ENCODE measurements at places on chromosomes 16 and 17. TPM values are rescaled to one million over a fixed set of nuclear protein-coding genes. Genes with fewer than 3 reads are reported as not detected.

DNA sequence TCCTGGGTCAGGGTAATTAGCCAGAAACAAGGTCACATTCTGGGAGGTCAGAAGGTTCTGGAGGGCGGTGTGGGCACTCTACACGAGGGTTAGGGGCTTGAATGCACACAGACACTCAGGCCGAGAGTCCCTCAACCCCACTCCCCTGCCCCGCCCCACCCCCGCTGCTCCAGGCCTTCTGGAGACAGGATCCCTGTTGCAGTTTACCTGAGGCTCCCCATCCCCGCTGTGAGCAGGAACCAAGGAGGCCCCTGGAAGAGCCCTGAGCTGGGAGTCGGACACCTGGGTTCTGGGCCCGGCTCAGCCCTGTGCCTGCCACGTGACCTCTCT is 4.4 kb upstream of the ACTG1 start:
- H3K27ac ChIP-seq = peak overlapping the region; percentile 5
- DNase-seq = no peak
- H3K4me3 ChIP-seq = no peak overlapping the region

DNA sequence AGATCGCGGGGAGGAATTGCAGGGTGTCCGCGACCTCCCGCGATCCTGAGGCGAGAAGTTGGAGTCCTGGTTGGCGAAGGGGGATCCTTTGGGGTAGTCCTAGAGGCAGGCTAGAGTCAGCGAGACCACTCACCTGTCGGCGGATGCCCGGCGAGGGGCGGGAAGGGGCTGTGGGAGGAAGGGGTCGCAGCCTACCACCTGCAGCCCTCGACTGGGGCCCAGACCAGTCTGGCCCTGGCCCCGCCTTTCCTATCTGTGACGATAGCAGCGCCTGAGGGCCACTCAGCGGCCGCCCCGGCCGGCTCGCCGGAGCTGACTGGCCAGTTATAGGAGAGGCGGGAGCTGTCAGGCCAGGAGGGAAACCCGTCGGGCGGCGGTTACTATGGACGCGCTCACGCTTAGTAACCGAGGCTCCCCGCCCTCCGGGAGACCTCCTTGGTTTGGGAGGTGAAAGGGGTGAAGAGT is at the start of gene TEKT3:
TEKT3 (minus strand) TSS at position 213 of the 465 bp plus-strand sequence. CDS start 10,012 bp downstream, outside the sequence.
- H3K27ac ChIP-seq = no peak within 1 kb of the TSS
- H3K4me3 ChIP-seq = peak within 1 kb of the TSS; percentile 13
- H3K36me3 ChIP-seq = no peaks in the 10 kb centered on the region
- DNase-seq = peak; percentile 1

DNA sequence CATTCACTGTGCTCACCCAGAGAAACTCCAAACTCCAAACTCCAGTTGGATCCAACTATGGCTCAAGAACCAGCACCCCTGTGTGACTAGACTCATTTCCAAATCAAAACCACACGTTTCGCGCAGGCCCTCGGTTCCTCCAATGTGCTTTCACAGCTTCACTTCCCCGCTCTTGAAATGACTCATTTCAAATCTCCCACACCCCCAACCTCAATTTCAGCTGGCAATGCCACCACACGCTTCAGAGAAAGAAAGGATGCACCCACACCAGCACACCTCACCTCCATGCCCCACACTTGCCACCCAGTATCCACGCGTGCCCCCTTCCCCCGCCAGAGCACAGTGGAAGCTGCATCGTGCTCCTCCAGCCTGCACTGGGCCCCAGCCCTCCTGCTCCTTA is 9.0 kb downstream of the TMEM92 start:
- no peaks in the 10 kb centered on the region for H3K36me3 ChIP-seq
- DNase-seq = no peak
- H3K4me3 ChIP-seq = no peak overlapping the region
- H3K4me1 ChIP-seq = no peaks in the 10 kb centered on the region

IKZF3 gene
- 31.5 TPM for total RNA-seq

OR4D1 gene
- 0.05 TPM for total RNA-seq
